ENCODE measurements at places on chromosomes 16 and 17.

GRCh38 chr16:78462288-78463208 is 363.1 kb downstream of the WWOX start:
- no peak for DNase-seq

DNA sequence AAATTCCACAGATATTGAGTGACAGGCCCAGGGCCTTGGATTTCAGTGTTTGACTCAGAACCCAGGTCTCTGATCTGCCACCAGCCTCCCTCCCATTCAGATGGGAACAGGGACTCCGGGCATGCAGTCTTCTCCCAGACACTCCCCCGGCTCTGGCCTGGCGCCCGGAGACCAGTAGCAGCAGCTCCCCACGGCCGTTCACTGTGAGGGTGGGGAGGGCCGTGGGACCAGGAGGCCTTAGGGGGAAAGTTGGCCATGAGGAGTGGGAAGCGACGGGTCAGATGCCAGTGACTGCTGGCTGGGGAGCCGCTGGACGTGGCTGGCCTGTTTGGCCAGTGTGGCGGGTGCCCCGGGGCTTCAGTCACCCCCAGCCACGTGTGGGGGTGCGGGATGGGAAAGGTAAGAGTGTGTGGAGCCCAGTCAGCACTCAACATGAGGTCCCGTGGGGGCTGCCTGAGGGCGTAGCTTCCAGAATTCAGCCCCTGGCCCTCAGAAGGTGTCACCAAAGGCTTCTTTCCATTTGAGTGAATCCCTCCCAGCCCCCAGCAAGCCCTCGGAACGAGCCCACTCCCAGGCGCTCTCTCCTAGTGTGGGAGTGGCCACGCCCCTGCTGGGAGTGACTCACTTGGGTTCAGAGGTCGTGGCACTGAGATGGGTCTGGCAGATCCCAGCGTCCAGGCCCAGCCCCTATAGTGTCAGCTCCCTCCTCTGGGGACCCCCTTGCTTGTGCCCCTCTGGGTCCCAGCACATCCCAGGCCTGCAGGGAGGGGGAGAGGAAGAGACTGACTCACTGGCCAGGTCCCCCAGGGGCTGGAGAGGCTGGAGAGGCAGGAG is 309.4 kb downstream of the SEC14L1 start:
- peak; percentile 90 for DNase-seq

DNA sequence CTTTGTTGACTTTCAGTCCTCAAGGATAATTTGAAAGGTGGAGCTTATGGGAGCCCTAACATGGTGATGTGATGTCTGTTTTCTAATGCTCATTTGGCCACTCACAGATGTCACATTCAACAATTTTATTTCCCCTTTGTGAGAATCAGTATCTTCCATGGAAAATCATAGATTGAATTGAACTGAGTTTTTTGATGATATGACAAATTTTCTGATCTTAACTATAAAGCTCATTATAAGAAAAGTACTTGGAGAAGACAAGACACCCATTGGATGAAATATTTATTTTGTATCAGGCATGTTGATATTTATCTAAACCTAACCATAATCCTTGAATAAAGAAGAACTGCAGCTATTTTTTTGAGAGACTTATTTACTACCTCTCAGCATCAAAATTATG is 824.6 kb upstream of the GOT2 start:
- no peak for DNase-seq

DNA sequence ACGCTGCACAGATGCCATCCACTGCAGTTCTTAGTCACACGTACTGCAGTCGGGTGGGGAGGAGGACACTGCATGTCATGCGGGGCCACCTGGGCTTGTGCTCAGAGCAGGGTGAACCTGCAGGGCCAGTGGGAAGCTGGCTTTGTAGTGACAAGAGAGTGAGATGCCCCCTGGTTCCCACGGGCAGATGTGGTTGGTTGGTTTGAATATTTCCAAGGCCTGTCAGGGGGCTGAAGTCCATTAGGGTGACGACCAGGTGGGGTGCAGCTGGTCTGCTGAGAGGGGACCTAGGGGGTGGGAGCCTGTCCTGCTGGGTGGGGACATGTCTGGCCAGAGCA is 14.3 kb downstream of the ZNF213 start:
- no peak for DNase-seq

- DNase-seq, result peak; percentile 67
These were observed 4.8 kb downstream of the RABEP1 start for GRCh38 chr17:5286846-5287245.

DNA sequence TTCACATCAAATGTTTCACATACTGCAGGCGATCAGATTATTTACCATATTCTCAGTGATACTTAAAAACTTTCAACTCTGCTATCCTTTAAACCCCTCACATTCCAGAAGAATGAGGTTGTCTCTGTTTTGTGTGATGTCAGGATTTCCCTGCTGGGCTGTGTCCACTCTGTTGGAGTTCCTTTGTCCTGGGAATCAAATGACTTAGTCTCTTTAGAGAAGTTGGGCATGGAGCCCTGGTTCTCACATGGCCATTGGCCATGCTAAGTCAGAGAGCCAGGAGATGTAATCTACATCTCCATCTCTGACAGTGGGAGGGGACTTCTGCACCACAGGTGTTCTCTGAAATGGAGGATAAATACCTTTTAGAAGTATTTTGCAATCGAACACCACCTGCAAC is 205.1 kb upstream of the MAF start:
- no peak for DNase-seq

DNA sequence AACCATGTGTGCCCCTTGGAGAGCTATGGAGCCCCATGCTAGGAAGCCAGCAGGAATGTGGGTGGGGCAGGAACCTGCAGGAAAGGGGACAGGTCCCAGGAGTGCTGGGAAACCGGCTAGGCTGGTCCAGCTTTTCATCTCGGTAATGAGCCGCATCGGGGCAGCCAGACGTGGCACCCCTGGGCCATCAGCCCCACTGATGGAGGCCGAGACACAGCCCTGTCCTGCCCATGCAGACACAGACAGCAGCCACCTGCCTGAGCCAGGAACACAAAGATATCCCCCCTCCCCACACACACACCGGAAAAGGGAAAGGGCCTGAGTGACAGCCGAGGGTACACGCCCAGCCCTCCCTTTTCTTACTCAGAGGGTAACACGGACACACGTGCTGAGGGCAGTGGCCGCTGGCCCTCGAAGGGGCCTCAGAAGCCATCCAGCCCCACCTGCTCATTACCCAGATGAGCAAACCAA is 18.1 kb downstream of the PPL start:
- no peak for DNase-seq

DNA sequence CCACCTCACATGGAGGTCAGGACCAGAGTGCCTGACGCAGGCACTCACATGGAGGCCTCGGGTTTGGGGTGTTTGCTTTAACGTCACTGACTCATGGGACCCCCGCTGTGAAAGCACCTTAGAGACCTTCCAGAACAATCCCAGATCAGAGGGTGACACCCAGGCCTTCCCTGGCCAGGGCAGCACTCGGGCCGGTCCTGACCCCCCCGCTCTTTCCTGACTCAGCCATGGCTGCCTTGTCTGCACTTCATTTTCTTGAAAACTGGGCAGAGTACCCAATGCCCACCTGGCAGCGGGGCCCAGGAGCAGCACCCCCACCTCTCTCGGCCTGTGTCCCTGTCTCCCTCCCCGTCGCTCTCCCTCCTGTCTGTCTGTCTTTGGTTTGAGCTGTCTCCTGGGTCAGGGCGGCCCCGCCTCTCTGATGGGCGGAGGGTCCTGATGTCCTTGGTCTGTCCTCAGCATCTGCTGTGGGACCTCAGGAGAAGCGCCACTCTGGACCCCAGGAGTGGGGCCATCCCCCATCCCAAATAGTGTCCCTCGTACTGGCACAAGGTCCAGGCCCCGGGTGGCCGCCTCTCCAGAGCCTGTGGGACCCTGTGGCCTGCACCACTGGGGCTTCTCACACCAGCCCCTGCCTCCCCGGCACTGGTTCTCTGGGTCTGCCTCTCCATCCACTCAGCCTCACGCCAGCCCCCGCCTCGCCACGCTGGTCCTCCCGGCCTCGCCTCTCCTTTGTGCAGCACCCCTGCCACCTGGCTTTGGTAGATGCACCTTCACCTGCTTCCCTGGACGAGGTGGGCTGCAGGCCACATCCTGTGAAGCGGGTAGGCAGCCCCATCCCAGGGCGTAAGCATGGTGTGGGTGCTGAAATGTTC is 55.9 kb upstream of the ZNF469 start:
- no peak for DNase-seq

GRCh38 chr17:57721967-57722703 is 23.0 kb downstream of the CCDC182 start:
- no peak for DNase-seq

DNA sequence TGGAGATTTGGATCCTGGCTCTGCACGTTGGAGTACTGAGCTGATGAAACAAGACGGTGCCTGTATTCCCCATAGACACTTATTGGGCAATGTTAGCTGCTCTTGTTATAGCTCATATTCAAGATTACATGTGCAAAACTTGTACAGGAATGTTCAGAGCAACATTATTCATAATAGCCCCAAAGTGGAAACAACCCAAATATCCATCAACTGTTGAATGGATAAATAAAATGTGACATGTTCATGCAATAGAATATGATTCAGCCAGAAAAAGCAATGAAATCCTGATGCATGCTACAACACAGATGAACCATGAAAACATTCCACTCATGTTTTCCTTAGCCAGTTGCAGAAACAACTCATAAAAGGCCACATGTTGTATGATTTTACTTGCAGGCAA is 5.7 kb upstream of the SDR42E1 start:
- peak; percentile 75 for DNase-seq

DNA sequence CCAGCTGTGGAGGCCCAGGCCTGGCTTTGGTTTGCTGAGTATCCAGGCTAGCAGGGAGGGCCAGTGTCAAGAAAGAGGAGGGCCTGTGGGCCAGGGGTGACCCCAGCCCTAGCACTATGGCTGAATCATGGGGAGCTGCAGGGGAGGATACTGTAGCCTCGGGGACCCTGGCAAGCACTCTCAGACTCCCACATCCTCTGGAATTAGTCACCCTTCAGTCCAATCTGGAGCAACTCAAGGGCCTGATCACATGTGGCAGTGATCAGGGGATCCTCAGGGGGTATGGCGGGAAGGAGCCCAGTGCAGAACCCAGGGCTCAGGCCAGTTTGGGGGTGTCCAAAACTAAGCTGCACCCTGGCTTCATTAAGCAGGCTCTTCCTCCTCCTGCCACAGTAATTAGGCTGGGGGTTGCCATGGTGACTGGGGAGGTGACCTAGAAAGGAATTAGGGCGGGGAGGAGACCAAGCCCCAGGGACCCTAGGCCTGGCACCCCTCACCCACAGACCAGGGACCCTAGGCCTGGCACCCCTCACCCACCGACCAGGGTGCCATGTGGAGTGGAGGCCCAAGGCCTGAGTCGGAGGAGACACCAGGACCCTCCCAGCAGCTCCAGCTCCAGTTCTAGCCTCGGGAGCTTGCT is 5.8 kb downstream of the NLGN2 start:
- peak; percentile 77 for DNase-seq

GRCh38 chr16:50393858-50394802 is 25.3 kb upstream of the BRD7 start:
- no peak for DNase-seq

GRCh38 chr17:77963441-77963840 is 4.9 kb downstream of the TNRC6C start:
- peak; percentile 94 for DNase-seq

DNA sequence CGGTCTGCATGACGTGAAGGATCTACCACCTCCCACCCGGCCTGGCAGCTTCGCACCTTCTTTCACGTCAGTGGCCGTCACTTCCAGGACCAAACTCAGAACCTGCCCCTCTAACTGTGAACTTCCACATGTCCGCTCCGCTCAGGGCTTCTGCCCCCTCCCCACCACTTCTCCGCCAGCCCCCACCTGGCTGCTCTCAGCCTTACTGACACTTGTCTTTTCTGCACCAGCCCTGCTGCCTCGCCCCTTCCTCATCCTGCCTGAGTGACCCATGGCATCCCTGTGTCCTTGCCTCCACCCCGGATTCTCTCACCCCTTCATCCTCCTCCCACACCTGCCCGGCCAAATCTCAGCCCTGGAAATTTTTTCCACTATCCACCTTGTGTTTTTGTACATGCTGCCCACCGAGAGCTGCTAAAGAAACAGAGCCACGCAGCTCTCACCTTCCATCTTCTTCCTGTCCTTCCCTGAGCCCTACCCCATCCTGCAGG is 14.2 kb downstream of the PIMREG start:
- DNase-seq, result no peak

- DNase-seq, result peak; percentile 15
These were observed 1.6 kb downstream of the UBALD1 start for GRCh38 chr16:4612977-4613635.

GRCh38 chr17:28384281-28385036 is 13.0 kb downstream of the SARM1 start:
- no peak for DNase-seq

GRCh38 chr16:84933774-84934631 is 77.3 kb downstream of the ZDHHC7 start:
- peak; percentile 57 for DNase-seq

DNA sequence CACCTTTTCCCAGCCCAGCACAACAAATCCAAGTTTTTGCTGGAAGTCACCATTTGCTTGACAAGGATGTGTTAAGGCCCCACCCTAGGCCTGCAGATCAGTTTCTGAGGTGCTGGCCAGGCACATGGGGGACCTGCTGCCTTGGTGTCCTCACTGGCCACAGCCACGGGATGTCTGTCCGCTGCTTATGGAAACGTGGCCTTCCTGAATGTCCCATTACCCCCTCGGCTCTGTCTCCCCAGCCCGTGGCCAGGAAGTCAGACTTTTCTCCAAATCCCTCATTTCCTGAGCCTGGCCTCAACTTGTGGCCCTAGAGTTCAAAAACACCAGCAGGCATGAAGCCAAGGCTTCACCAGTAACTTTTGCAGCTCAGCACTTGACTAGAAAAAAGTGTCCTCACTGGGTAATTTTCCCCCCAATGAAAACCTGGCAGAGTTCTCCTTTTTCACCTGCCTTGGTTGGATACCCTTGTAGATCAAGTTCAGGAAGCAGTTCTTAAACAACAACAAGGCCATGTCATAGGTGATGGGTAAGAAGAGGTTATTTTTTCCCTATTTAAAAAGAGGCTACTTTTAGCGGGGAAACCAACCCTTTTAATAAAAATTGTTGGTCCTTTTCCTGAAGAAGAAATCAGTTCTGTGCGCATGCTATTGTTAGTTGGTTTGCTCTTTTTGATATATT is 80.8 kb downstream of the SOCS1 start:
- DNase-seq, result no peak

DNA sequence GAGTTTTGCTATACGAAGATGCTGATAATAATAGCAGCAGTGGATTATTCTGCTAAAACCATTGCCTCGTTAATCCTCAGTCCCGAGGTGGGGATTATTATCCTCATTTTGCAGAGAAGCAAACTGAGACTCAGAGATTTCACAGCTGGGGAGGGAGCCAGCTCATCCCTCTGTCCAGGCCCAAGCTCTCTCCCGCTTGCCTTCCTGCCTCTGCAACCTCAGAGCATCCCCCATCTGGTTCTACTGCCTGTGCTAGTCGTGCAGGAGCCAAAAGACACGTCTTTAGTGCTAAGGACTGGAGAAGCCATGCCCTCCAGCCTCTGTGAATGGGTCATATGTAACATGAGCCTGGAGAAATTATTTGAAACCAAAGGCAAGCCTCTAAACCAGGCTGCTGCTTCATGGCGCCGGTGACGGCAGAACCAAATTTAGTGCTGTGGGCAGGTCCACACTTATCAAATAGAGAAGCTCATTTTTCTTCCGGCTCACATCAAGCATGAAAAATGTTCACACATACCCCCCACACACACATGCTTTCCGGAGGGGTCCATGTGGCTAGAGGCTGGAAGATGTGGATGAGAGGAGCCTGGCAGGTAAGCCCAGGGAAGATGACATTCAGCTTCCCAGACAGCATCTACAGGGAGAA is 13.5 kb downstream of the MAPT start:
- DNase-seq, result no peak

GRCh38 chr16:86044241-86044671 is 145.3 kb downstream of the IRF8 start:
- DNase-seq, result peak; percentile 55

Measured in EH (cell line).